ENCODE measurements at places on chromosomes 7 and 10.

DNA sequence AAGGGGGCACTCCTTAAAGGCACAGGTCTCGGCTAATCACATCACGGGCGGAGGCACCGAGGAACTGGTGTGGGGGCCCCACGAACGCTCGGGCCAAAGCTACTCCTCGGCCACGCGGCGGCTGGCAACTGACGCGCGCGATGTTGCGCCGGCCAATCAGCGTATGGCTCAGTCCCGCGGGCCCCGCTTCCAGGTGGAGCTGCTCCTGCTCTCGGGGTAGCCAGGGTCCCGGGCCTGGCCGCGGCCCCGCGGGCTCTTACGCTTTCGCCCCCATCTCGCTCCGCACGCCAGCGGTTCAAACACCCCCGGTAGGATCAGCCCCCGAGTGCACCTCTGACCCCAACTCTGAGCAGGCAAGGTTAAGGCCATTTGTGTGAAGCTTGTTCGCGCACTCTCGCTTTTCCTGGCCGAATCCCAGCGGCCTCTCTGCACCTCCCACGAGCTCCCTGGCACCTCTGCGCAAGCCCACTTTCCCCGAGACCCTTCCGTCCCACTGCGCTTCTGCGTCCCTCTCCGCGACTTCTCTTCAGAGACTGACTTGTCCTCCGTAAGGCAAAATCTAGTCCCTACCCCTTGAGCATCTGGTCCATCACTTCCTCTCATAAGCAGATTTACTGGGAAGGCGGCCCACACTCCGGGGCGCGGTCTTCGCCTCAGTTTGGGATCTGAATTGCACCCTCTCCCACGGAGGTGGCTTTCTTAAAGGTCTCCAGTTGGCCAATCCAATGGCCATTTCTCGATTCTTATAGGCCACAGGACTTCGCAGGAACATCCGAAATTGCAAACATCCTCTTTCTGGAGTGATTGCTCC lies 200.9 kb upstream of the TBX20 start:
- DNase-seq, result no peak

DNA sequence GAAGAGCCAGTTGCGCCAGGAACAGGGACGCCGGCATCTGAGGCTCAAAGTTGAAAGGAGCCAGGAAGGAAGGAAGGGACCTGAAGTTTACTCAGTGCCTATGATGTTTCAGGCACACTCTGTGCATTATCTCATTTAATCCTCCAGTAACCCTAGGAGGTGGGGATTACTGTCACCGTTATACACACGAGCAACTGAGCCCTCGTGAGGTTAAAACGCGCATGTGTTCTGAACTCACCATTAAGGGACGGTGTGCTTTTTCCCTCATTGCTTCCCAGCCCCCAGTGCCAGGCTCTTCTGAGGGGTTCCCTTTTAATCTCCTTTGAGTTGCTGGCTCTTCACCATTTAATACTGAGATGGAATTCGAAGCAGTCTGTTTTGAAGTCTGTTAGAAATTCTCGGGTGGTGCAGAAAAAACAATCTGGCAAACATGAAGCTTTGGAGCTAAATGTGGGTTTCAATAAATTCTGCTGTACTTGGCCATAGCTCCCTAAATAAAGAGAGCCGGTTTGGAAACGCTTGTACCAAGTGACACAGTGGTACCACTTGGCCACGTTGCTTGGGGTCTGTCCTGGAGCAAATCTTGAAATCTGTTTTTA lies 102.2 kb downstream of the TAX1BP1 start:
- no peak for DNase-seq

- no peak for DNase-seq
Measured at GRCh38 chr10:128843972-128844371, 623.1 kb upstream of the MGMT start.

DNA sequence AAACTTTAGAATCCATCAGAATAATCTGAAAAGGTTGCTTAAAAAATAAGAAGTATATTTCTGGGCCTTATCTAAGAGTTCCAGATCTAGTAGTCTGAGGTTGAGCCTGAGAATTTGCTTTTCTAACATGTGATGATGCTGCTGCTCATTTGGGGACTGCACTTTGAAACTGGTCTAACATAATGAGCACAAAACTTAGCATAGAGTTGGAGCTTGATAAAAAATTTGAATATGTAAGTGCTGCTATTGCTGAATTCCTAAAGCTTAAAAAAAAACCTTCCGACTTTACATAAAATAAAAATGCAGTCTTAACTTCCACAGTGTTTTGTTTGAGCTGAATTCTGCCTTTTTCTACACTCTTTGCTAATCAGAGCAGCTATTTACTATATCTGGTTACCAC lies 48.8 kb downstream of the GLCCI1 start:
- DNase-seq, result no peak

GRCh38 chr10:124675261-124675660 lies 68.9 kb downstream of the FAM53B start:
- DNase-seq, result no peak

- DNase-seq, result no peak
Measured at GRCh38 chr10:63205421-63205820, 72.3 kb downstream of the NRBF2 start.

Data from central memory CD8-positive, alpha-beta T cell (primary cell).